Esophagus muscularis mucosa (tissue), 4 donors: ENCODE measurements at places on chromosomes 13 and 19. TPM values are rescaled to one million over a fixed set of nuclear protein-coding genes. Genes with fewer than 3 reads are reported as not detected.
A peak's percentile ranks its signal among the peaks of the same experiment; 100 is the strongest.

The PKN1 gene
- total RNA-seq, result 211 TPM

The TBC1D4 gene
- 21.7 TPM for total RNA-seq

The PPAN gene
- total RNA-seq, result 31.6 TPM

The COL5A3 gene
- 17.7 TPM for total RNA-seq

The SLC1A6 gene
- not detected for total RNA-seq

GRCh38 chr13:62544928-62545327, 1129.3 kb upstream of the PCDH20 start:
- no peaks in the 10 kb centered on the region for H3K27me3 ChIP-seq
- no peaks in the 10 kb centered on the region for H3K36me3 ChIP-seq
- no peak for DNase-seq
- H3K4me1 ChIP-seq, result no peaks in the 10 kb centered on the region
- no peak overlapping the region for H3K27ac ChIP-seq

DNA sequence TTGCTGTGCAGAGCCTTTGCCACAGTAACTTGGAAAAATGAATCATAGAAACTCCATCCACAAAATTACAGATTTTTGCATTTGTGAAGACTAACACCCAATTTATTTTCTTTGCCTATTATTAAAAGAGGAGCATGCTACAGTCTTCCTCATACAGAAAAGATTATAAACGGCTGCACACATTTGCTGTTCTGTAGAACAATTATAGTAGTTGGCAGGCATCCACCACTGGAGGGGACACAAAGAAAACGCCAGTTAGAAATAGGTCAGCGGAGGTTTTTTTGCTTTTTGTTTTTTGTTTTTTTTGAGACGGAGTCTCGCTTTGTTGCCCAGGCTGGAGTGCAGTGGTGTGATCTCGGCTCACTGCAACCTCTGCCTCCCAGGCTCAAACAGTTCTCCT, 51.6 kb downstream of the SACS start:
- no peaks in the 10 kb centered on the region for H3K27me3 ChIP-seq
- H3K36me3 ChIP-seq, result no peaks in the 10 kb centered on the region
- H3K4me1 ChIP-seq, result peaks cover 44% of the 10 kb centered on the region
- no peak overlapping the region for H3K4me3 ChIP-seq
- DNase-seq, result no peak

- no peaks in the 10 kb centered on the region for H3K27me3 ChIP-seq
- H3K4me3 ChIP-seq, result no peak overlapping the region
- no peak for DNase-seq
- H3K4me1 ChIP-seq, result peaks cover 13% of the 10 kb centered on the region
- H3K27ac ChIP-seq, result no peak overlapping the region
These were observed 2.1 kb downstream of the ZNF563 start for GRCh38 chr19:12331211-12331941.

DNA sequence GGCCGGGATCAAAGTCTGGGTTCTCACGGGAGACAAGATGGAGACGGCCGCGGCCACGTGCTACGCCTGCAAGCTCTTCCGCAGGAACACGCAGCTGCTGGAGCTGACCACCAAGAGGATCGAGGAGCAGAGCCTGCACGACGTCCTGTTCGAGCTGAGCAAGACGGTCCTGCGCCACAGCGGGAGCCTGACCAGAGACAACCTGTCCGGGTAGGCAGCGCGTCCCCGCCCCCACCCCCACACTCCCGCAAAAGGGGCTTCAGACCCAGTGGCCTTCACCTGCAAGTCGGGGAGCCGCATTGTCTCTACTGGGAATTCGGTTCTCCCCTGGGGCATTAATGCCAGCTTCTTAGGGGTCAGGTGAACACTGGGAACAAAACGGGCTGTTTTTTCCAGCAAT, 114.7 kb upstream of the MCF2L start:
- no peak for DNase-seq
- peaks cover 96% of the 10 kb centered on the region for H3K36me3 ChIP-seq
- H3K27me3 ChIP-seq, result no peaks in the 10 kb centered on the region
- H3K27ac ChIP-seq, result no peak overlapping the region
- H3K4me3 ChIP-seq, result no peak overlapping the region

DNA sequence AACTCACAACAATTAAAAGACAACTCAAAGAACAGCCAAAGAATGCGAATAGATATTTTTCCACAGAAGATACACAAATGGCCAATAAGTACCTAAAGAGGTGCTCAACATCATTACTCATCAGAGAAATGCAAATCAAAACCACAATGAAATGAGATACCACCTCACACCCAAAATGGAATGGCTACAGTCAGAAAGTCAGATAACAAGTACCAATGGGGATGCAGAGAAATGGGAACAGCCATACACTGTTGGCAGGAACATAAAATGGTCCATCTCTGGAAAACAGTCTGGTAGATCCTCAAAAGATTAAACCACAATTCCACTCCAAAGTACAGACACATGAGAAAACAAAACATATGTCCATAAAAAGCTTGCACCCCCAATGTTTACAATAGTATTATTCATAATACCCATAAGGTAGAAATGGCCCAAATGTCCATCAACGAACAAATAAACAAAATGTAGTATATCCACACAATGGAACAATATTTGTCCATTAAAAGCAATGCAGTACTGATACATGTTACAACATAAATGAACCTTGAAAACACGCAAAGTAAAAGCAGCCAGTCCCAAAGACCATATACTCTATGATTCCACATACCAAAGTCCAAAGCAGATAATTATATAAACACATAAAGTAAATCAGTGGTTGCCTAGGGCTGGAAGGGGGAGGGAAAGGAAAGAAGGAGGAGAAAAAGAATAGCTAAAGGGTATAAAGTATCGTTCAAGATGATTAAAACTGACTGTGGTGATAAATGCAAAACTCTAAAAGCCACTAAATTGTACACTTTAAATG, 19.6 kb downstream of the USP12 start:
- DNase-seq, result no peak
- no peaks in the 10 kb centered on the region for H3K27me3 ChIP-seq
- H3K27ac ChIP-seq, result no peak overlapping the region
- H3K36me3 ChIP-seq, result no peaks in the 10 kb centered on the region
- H3K4me1 ChIP-seq, result peaks cover 67% of the 10 kb centered on the region

DNA sequence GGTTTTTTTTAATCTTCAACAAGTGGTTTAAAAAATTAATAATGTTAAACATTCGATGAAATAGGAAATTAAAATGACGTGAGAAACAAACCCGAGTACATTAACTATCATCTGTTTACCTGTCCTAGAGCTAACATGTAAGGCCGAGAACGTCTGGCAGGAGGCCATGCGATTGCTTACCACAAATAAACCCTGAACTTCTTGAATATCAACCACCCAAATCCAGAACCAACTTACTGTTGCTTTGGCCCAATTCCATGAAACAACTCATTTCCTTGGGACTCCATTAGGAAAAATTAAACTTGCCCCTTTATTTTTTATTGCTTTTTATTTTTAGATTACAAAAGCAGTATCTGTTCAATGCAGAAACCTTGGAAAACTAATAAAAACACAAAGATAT, 228.9 kb upstream of the IRS2 start:
- no peak overlapping the region for H3K27ac ChIP-seq
- no peak overlapping the region for H3K4me3 ChIP-seq
- DNase-seq, result no peak
- no peaks in the 10 kb centered on the region for H3K36me3 ChIP-seq
- H3K27me3 ChIP-seq, result no peaks in the 10 kb centered on the region

DNA sequence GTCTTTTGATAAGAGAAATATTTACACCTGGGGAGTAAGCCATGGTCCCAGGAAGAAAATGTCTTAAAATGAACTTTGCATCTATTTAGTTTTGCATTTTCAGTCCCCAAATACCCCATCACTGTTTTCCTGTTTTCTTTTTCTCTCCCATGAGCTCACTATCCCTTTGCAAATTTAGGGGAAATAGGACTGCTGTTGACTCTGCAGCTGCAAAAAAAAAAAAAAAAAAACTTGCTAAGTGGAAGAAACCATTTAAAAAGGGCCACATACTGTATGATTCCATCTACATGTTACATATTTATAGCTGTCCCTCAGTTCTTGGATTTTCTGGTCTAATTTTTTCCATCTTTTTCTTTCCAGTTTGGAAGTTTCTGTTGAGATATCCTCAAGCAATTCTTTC, 98.2 kb upstream of the SERP2 start:
- H3K4me1 ChIP-seq, result peaks cover 58% of the 10 kb centered on the region
- no peak overlapping the region for H3K4me3 ChIP-seq
- no peaks in the 10 kb centered on the region for H3K27me3 ChIP-seq
- no peak for DNase-seq
- peak overlapping the region; percentile 86 for H3K27ac ChIP-seq
- no peaks in the 10 kb centered on the region for H3K36me3 ChIP-seq

DNA sequence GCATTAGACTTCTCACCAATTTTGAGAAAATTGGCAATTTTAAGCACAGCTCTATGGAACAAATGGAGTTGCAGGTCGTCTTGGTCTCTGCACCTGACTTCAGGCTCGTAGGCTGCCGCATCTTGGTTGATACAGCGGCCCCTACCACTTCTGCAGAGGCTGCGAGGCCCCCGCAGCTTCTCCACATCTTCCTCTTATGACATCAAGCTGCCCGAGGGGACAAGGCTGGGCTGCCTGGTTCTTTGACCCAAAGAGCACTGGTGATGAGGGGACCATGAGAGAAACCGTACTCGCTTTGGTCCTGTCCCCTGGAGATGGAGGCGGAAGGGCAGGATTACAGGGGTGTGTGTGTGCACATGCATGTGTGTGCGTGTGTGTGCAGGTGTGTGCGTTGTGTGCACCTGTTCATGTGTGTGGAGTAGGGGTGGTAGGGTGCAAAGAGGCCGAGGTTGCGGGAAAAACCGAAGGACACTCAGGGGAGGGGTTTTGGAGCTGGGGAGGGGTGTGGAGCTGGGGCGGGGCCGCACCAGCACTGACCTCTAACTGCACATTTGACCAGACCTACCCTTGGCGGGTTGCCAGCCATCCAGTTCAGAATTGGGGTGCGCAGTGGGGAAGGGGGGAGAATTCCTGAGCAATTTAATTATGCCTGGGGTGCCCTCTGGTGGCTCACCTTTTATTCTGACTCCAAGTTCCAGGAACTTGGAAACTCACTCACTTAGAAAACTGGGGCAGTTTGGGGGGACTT, 65.1 kb upstream of the ARHGEF7 start:
- DNase-seq, result peak; percentile 90
- H3K27me3 ChIP-seq, result no peaks in the 10 kb centered on the region
- H3K4me3 ChIP-seq, result no peak overlapping the region
- H3K4me1 ChIP-seq, result peaks cover 14% of the 10 kb centered on the region
- H3K27ac ChIP-seq, result no peak overlapping the region

GRCh38 chr19:5680084-5680436, 256 bp downstream of the MICOS13 start:
- H3K4me3 ChIP-seq, result peak overlapping the region; percentile 82
- H3K36me3 ChIP-seq, result no peaks in the 10 kb centered on the region
- no peak for DNase-seq
- no peaks in the 10 kb centered on the region for H3K27me3 ChIP-seq
- H3K4me1 ChIP-seq, result peaks cover 33% of the 10 kb centered on the region

GRCh38 chr13:50400035-50400726, 384.9 kb downstream of the KCNRG start:
- no peak overlapping the region for H3K4me3 ChIP-seq
- no peaks in the 10 kb centered on the region for H3K27me3 ChIP-seq
- no peaks in the 10 kb centered on the region for H3K36me3 ChIP-seq
- peak overlapping the region; percentile 52 for H3K27ac ChIP-seq
- DNase-seq, result no peak
- H3K4me1 ChIP-seq, result peaks cover 31% of the 10 kb centered on the region

DNA sequence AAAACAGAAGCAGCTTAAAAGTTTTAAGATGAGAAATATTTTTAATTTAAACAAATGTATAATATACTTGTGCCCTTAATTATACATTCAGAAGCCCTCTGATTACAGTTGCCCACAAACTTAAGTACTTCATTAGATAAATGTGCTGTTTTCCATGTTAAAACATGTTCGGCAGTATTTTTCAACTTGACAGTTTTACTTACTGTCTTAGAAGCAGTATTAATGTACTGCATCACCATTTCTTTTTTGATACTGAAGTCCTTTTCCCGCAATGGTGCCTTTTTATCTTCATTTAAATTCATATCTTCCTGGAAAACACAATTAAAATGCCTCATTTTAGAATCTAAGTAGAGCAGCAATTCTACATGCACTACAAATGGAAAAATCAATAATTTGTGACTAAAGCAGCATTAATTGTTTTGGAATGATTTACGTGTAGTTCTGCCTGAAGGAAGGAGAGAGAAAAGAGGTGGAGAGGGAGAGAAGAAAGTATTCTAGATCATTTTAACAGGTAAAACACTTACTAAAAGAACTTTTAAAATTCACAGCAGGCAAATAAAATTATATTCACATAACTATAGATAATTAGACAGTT, 70.2 kb downstream of the DIAPH3 start:
- H3K4me3 ChIP-seq, result no peak overlapping the region
- H3K27me3 ChIP-seq, result no peaks in the 10 kb centered on the region
- H3K36me3 ChIP-seq, result no peaks in the 10 kb centered on the region
- no peaks in the 10 kb centered on the region for H3K4me1 ChIP-seq

DNA sequence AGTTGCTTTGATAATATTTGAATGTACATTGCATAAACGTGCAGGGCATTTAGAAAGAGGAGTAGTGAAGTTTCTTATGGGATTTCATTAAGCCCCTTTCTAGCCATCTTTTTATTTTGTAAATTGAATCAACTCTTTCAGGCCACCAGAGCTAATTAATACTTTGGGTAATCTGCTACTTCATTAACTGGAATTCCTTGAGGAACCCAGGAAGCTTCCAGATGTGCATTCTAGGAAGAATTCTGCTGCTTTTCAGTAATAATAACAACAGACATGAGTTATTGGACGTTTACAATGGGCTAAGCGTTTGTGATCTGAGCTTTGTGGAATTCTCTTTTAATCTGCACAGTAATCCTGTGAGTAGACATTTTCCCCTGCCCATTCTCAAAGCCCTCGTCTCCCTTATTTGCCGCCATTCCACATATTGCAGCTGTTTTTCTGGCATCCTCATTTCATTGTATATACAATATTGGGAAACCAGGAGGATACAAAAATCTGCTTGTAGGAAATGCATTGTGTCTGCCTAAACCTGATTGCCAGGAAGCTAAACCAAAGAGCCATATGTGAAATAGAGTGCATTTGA, 103.9 kb downstream of the HS6ST3 start:
- no peak overlapping the region for H3K4me3 ChIP-seq
- DNase-seq, result no peak
- H3K27ac ChIP-seq, result no peak overlapping the region
- H3K4me1 ChIP-seq, result no peaks in the 10 kb centered on the region
- no peaks in the 10 kb centered on the region for H3K36me3 ChIP-seq

GRCh38 chr19:49791776-49792445, 21.2 kb downstream of the FUZ start:
- H3K36me3 ChIP-seq, result peaks cover 99% of the 10 kb centered on the region
- no peaks in the 10 kb centered on the region for H3K27me3 ChIP-seq
- DNase-seq, result no peak
- no peak overlapping the region for H3K27ac ChIP-seq

DNA sequence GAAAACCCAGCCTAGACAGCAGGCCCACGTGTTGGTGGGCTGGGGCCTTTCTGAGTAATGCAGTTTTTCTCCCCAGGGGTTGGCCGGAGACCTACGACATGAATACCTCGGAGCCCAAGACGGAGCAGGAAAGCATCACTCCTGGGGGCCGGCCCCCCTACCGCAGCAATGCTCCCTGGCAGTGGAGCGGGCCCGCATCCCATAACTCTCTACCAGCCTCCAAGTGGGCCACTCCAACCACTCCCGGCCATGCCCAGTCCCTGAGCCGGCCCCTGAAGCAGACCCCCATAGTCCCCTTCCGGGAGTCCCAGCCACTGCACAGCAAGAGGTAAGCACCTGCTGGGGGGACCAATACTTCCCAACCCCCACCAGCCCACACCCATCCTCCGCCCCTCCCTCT, 82.9 kb downstream of the DPF1 start:
- DNase-seq, result no peak
- no peak overlapping the region for H3K4me3 ChIP-seq
- peaks cover 29% of the 10 kb centered on the region for H3K36me3 ChIP-seq
- no peak overlapping the region for H3K27ac ChIP-seq

GRCh38 chr13:112351825-112352224, 24.3 kb upstream of the SPACA7 start:
- no peak for DNase-seq
- no peaks in the 10 kb centered on the region for H3K27me3 ChIP-seq
- no peaks in the 10 kb centered on the region for H3K4me1 ChIP-seq
